Stimulated activated CD4-positive, alpha-beta T cell treated with anti-CD3 and anti-CD28 coated beads, Interleukin-15, amount 100 ng/mL, for 1 hour (primary cell): ENCODE measurements at places on chromosomes 7 and 10.

GRCh38 chr10:43082087-43082486, 5.2 kb downstream of the RET start:
- no peak for DNase-seq

DNA sequence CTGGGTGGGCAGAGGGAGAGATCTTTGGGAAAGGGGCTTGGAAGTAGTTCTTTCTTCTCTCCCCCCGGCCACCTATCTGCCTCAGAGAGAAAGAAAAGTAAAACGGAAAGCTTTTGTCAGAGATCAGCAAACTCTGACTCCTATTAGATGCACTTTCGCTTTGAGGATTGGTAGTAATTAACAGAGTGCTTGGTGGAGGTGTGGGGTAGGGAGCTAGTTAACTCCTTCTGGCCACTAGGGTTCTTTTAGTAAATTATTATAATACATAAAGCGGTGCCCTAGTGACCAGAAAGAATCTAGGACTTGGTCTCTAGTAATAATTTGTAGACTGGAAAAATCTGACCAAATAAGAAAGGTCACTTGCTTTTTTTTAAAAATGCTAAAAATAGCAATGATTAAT, 54.6 kb downstream of the CPVL start:
- DNase-seq = no peak

DNA sequence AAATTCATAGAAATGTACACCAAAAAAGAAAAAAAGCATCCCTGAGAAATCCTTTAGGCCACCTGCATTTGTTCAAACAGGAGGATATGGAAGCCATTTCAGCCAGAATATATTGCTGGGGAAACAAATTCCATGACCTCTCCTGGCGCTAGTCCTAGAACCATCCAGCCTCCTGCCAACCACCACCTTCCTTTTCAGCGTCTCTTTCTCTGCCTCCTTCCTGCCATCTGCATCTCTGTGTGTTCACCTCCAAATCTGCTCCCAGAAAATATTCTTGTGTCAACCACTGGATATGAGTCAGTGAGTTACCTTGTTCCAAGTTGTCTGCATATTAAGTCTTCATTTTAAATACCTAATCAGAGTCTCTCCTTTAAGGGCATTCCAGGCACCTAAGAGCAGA, 50.6 kb upstream of the NPY start:
- DNase-seq = no peak

GRCh38 chr10:122141821-122142640, 129.1 kb upstream of the BTBD16 start:
- no peak for DNase-seq

GRCh38 chr7:141641876-141642275, 60.1 kb downstream of the DENND11 start:
- no peak for DNase-seq

DNA sequence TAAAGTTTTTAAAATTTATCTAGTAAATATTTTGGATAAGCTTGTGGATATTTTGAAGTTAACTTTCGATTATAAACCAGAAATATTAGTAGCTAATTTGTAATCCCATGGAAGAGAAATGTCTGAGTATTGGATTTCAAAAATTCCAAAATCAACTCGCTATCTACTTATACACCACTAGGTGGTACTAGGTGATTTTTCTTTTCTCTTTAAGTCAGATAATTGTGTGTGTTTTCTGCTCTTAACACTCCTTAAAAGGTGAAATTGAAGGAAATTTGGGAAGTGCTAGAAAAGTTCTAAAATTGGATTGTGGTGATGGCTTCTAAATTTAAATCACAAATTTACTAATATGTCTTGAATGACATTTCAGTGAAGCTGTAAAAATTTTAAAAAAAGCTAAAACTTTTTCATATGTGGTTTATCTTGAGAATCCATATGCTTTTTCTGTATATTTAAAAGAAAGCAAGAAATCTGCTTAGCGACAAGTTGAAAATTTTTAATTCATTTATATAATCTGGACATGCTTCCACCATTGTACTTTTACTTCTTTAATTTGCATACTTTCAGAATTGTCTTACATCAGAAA, 90.2 kb downstream of the IPMK start:
- DNase-seq = no peak

GRCh38 chr10:6328699-6329423, 126.1 kb downstream of the PFKFB3 start:
- no peak for DNase-seq

- DNase-seq = no peak
Measured at GRCh38 chr10:95406651-95407280, 116.0 kb upstream of the PDLIM1 start.

- no peak for DNase-seq
Measured at GRCh38 chr7:81159402-81159801, 240.6 kb upstream of the SEMA3C start.

DNA sequence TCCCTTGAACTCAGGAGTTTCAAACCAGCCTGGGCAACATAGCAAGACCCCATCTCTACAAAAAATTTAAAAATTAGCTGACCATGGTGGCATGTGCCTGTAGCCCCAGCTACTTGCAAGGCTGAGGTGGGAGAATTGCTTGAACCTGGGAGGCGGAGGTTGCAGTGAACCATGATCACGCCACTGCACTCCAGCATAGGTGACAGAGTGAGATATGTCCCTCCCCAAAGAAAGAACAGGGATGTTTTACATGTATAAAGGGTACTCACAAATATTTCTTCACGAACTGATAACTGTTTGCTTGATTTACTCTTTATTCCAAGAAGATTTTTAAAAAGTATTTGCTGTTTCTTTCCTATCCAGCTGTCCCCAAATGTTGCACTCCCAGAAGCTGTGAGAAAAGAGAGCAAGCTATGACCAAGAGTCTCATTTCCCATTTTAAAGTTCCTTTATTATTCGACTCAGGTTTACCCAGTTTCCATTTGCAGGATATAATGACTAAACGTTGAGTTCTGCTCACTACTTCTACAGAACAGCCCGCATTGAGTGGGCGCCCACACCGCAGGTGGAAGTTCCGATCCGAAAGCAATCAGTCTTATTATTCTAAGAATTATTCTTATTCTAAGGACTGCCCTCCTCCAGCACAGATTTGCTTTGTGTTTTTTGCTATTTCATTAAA, 90.7 kb downstream of the APBB1IP start:
- no peak for DNase-seq

GRCh38 chr7:45893996-45894664, 5.8 kb downstream of the IGFBP1 start:
- DNase-seq = no peak

- DNase-seq = no peak
Measured at GRCh38 chr10:132586739-132587138, 49.2 kb downstream of the INPP5A start.

GRCh38 chr7:25652366-25652765, 424.1 kb upstream of the NPVF start:
- DNase-seq = no peak

DNA sequence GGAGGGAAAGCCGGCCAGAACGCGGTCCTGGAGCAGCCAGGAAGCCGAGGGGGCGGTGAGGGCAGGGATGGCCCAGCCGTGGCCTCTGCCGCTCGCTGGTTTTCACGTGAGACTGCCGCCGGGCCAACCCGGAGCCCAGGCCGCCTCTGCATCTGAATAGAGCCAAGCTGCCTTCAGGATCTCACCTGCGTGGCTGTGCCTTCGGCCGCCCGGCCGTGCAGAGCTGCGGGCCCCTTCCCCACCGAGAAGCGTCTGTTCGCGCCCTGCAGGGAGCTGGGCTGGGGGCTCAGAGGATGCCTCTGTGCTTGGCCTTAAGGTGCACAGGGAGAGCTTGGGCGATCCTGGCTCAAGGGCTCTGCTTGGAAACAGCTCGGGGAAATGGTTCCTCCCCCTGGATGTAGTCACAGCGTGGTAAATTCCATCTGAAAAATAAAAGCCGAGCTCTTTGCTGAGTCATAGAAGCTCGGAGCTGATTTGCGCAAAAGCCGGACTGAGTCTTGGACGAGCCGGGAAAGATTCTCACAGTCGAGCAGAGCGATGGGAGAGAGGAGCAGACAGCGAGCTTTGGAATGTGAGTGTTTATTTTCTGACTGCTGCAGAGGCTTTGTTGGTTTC, at the start of gene JAKMIP3:
TSS of gene JAKMIP3 (plus strand) at position 456 of the 615 bp plus-strand sequence. CDS start 38,863 bp downstream, outside the sequence.
- no peak for DNase-seq

DNA sequence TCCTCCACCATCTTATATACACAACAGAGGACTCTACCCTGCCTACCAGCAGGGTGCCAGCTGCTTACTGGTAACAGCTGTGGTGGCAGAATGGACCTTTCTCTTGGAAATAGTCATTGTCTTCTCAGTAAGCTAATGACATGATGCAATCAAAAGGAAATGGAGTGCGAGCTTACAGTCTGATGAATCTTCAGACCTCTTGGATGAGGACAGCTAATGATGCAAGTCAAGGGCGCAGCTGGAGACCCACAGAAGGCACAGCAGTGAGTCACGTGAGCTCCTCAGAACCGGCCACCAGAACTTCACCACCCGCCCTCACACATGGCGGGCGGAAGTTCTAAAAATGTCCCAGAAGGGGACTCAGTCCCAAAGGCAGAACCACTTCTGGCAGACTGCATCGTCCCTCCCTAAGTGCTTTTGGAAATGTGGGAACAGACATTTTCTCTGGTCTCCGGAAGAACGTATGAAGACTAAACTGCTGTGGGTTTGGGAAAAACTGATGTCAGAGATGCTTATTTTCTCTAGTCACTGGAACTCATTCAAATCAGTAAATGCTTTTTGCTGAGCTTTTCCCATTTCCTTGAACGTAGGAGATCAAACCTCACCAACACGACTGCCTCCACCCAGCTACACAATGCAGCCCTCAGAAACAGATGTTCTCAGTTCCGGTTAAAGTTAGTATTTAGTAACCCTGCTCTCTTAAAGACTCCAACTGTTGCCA, 96.4 kb downstream of the FAS start:
- no peak for DNase-seq

GRCh38 chr7:138954545-138955475, 26.4 kb downstream of the KIAA1549 start:
- DNase-seq = no peak

- no peak for DNase-seq
Measured at GRCh38 chr10:11783558-11783865, 39.6 kb upstream of the PROSER2 start.

GRCh38 chr10:5943536-5943935, 33.8 kb downstream of the IL15RA start:
- no peak for DNase-seq

DNA sequence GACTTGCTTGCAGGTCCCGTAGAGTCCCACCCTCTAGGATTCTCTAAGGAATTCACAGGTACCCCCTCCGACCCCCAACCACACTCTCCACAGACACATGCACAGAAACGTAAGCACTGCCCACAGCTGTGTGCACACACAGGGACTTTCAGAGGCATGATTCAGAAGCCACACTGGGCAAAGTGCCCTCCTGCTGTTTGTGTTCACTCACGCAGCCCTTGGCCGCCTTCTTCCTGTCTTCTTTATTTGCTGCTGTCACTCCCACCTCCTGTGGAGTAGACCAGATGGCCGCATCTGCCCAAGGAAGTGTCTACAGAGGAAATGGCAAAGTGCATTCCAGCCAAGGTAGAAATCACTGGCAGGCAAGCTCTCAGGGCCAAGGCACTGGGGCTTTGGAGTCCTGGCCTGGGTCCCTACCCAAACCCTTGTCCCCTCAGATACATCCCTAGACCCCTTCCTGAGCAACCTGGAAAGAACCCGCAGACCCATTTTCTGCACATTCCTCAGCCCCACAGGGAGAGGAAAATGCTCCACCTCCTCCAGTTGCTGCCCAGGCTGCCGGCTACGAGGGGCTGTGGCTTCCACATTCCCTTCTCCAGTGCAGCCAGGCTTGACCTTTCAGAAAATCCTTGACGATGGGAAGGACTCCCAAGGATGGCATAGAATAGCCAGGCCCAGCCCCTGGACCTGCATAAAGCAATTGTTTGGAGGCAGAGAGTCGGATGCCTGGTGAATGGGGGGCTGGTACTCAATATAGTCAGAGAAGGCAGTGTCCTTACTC, 21.6 kb upstream of the GIMAP8 start:
- no peak for DNase-seq

GRCh38 chr7:12571691-12572090, 1.2 kb downstream of the SCIN start:
- no peak for DNase-seq

GRCh38 chr10:59896191-59896590, 10.2 kb downstream of the CCDC6 start:
- DNase-seq = no peak

DNA sequence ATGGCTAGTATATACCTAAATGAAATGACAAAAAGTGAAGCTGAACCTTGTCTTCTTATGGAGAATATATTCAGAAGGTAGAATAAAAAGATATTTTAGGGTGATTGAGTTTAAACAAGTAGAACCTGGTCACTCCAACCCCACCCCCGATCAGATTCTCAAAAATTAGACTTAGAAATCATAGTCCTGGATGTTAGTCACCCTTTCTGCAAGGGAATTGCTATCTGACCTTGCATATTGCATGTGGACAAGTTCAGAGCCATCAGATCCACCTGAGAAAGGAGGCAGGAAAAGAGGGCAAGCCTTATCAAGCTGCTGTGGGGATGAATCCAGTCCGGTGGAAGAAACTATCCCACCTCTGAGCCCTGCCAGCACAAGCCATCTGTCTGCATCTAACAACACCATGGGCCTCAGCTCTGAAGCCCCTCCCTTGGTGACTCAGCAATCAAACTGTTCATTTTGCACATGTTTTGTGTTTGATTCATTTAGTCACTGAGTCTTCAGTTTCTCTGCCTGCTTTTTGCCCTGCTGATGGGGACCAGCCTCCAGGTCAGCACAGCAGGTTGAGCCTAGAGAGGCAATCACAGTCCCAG, 727.3 kb downstream of the AUTS2 start:
- no peak for DNase-seq

DNA sequence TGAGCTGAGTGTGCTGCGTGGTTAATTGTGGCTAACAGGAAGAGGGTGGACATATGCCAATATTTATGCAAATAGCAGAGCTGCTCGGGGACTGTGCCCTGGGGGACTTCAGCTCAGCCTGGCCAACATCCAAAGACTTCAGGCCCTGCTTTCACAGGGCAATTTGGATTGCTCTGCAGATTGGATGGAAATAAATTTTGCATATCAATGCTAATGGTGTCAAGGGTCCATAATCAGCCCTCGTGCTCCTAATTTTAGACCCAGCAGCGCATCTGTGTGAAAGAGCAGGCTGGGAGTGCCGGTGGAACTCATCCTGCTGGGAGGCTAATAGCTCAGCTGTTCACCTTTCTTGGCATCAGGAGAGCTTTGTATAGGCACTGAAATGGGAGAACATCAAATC, 270.1 kb downstream of the TCERG1L start:
- DNase-seq = no peak

DNA sequence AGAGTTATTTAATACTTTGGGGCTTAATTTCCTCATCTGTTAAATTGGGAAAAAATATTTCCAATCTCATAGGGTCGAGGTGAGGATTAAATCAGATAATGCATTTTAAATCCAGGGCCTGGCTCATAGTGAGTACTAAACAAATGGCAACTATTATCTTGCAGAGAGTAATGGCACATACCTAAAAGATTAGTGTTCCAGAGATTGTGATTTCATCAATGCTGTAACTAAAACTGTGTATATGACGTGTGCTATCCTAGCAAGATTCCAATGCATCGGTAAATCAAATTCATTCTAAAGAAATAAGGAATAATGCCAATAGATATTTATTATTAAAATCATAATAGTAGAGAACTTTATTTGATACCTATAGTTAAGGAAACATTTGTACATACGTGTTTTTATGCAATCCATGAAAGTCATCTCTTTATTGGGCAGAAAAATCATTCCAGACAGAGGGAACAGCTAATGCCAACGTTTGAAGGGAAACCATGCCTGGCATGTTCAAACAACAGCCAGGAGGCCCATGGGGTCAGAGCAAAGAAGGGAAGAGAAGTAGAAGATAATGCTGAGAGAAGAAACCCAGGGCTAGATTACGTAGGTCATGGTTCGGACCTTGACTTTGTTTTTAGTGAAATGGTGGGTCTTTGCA, 174.8 kb upstream of the AGR3 start:
- no peak for DNase-seq
